ENCODE measurements at places on chromosomes 12 and 14.

DNA sequence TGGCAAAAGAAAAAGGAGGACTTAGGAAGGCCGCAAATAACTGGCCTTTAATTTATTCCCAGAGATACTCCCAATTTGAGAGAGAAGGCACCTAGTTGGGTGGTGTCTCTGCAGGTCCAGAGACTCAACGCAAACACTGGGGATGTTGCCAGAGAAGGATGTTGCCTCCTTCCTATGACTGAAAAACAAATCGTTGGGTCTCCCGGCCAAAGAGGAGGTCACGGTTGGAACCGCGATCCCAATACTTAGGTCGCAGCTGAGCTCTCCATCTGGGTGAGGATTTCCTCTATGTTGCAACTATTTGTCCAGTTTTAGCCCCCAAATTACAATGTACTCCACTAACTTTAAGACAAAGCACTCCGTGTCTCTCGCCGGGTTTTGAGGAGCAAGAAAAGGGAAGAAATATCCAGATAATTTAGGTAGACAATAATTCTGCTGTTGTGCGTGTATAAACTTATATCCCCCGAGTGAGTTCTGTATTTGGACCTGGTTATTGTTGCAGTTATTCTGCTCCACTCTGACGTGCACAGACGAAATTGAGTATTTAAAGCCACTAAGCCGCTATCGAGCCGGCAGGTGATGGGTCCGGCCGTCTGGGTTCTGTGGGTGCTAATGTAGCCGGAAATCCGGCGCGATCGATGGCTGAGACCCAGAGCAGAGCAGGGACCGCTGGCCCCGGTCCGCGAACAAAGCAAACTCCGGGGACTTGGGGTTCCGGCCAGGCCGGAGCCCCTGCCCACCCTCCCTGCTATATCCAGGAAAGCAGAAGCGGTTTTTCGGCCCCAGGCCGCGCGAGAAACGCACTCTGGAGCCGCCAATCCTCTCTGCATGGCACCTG, 5.7 kb downstream of the HOXC12 start:
- no peak for DNase-seq

- no peak for DNase-seq
Measured at GRCh38 chr12:61531195-61531594, 729.0 kb upstream of the USP15 start.

GRCh38 chr14:79997509-79998208, 213.6 kb downstream of the DIO2 start:
- DNase-seq = no peak

DNA sequence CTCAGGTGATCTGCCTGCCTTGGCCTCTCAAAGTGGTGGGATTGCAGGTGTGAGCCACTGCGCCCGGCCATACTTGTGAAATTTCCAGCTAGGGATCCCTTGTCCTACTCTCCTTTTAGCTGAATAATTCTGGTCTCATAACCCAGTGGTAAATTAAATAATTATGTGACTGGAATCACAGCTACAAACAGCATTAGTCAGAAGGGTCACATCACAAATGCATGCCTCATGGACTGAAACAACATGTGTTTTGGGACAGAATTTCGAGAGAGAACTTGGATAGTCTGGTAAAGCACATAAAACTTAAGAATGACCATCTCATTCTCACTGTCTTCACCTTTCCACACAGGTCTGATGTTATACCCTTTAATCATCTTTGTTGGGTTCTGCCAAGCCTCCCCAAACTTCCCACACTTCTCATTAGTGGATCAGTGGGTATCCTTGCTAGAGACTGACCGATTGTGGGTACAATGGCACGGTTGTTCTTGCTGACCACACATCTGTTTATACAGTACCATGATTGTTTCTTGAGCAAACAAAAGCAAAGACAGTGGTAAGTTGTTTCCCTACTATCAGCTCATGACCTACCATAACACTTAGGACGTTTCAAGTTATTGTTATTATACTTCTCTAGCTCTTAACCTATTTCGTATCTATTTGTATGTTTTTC, 5.1 kb downstream of the GPRC5D start:
- peak; percentile 58 for DNase-seq

DNA sequence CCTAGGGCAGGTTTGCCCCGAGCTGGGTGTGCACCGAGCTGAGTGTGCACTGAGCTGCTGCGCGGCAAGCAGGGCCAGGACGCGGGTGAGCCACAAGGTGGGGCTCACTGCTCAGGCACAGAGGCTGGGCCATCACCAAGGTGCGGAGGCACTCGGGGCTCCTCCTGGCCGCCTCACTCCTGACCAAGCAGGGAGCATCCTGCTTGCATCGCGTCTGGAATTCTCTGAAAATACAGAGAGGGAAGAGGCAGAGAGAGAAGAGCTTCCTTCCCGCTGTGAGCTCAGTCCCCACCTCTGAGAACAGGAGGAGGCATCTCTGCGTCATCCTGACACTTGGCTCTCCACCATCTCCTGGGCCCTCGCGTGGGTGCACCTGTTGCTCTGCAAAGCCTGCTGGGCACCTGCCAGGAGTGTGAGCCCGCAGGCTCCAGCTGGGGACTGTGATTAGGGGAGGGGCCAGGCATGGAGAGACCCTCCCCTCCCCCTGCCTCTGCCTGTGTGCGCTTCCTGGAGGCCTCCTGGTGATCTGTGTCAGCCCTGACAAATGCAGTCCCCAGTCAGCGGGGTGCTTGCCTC, 116.3 kb downstream of the GLT1D1 start:
- no peak for DNase-seq

DNA sequence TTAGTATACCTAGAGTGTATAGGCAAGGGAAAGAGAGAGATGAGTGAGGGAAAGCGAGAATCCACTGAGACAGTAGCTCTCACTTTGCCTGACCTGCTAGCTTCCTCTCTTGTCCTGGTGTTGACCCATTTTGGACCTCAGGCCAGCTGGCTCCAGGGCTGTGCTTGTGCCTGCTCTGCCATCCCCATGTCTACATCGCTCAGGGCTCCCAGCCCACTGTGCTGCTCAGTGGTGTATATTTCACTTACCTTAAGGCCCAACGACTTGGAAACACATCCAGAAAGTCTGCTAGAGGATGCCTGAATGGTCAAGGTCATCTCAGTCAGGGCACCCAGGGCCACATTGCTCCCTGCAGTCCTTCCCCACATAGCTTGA, 964 bp upstream of the SERPINA4 start:
- DNase-seq = no peak

DNA sequence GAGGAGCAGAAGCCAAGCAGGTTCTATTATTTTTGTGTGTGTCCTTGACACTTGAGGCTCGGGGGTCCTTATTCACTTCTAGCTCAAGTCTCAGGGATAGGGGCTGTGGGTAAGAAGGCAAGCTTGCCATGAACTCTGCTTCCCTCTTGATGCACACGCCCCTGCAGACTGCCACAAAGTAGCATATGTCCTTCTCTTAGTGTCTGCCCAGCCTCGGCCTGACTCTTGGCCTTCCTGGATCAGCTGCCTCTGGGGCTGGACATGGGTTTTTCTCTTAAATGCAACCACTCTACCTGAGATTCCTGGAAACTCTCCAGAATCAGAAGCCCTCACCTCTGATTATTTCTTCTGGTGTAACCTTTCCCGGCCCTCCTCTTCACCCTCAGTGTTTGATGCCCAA, 28.2 kb upstream of the PEX5 start:
- DNase-seq = no peak

- no peak for DNase-seq
Measured at GRCh38 chr12:122184517-122184916, 1.6 kb downstream of the LRRC43 start.

DNA sequence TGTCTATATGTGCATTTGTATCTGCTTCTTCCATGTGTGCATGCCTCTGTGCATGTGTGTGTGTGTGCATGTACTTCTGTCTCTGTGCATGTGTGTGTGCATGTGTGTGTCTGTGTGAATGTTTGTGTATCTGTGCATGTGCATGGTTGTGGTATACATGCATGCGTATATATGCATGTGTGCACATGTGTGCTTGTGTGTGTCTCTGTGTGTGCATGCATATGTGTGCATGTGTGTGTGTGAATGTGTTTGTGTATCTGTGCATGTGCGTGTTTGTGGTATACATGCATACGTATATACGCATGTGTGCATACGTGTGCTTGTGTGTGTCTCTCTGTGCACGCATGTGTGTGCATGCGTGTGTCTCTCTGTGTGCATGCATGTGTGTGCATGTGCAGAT, 363.2 kb upstream of the SFSWAP start:
- DNase-seq = no peak

Measured in AG08395 (cell line).